ENCODE measurements at places on chromosomes 11 and 22.
A peak's percentile ranks its signal among the peaks of the same experiment; 100 is the strongest.

DNA sequence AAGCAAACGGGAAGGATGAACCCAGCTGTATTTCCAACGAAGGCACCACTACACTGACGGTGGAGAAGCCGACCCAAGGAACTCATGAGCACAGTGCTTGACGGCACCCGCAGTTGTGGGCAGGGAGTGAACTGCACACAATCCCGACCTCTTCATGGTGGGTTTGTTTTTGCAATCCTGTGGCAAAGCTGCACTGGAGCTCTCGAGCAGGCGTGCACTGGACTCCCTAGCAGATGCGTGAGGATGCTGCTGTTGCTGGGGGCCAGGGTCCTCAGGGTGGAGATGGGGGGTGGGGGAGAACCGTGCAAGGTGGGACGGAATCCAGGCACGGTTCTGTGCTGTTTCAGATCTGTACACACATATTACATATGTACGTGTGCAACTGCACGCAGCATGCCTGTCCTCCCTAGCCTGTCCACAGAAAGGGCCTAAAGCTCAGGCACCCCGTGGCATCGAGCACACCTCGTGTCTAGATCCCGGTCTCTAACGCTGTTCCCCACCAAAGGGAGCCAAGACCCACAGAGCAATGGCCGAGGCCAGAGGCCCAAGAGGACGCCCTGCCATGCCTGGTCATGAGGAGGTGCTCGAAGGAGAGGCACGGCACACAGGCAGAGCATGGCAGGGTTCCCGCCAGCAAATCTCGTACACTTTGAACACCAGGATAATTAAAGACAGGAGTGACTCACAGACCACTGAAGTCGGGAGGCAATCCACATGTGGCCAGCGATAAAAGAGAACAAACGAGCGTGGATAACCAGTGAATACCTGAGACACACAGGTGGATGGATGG, 17.6 kb downstream of the ALG12 start:
- DNase-seq = no peak

DNA sequence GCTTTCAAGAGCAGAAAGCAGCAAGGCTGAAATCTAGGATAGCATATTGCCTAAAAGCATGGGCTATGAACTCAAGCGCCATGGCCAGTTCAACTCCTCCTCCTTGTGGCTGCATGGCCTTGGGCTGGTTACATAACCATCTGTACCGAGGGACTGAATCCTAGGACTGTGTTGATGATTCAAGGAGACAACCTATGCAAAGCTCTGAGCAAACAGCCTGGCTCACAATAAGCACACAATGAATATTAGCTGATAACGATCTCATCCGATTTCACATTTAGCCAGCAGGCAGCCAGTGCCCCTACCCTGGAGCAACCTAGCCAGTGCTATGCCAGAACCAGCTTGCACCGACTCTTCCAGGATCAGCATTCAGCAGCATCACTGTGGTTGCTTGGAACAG, 698.4 kb downstream of the TBC1D22A start:
- DNase-seq = no peak

GRCh38 chr11:47570651-47571356, 5.4 kb downstream of the PTPMT1 start:
- no peak for DNase-seq

DNA sequence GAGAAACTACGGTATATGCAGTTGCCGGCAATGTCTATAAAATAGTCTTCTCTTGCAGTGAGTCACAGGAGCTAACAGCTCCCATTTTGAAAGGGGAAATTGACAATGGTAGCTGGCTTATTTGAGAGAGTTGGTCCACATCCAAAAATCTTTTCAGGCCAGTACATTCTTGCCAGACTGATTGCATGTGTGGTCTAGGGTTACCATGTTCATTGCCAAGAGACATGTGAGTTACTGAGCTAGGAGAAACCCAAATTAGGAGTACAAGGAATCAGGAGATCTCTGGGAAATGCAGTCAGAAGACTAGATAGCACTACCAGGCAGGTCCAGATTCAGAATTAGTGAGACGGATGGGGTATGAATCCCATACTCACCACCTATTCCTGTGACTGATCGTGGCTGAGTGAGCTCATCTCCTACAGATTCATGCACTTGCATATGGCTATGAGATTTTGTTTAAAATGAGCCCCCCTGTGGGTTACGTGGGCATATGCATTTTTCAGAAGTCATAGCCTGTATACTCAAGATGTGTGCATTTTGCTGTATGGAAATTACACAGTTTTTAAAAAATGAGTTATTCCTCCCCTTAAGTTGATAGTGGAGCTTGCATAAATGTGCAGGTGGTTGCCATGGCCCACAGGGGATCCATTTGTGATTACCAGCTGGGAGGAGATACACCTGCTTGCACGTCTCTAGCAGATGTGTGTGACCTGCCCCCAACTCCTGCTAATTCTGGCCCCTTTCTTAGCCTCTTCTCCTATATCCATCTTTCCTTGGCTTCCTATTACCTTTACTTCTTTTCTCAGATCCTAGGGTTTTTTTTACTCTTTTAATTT, 102.7 kb downstream of the COMMD9 start:
- DNase-seq = no peak

DNA sequence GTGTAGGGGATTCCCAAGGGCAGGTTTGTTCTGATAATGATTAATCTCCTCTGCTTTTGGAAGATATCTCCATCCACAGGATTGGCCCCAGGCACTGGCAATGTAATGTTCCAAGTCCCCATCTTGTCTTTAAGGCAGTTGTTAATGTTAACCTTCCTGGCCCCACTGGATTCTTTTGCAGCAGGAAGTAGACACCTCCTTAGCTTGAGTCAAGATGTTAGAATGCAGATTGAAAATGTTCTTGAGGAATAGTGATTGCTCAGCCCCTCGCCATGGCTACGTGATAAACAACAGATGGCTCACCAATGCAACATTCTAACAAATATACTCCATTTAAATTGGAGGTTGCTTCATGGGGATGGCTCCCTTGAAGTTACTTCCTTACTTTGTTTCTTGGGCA, 7.3 kb downstream of the HEPHL1 start:
- DNase-seq = no peak

- DNase-seq = no peak
These were observed 2.2 kb downstream of the C11orf24 start for GRCh38 chr11:68269414-68270081.

- DNase-seq = peak; percentile 28
These were observed 21.6 kb upstream of the PEX26 start for GRCh38 chr22:18056161-18056666.

DNA sequence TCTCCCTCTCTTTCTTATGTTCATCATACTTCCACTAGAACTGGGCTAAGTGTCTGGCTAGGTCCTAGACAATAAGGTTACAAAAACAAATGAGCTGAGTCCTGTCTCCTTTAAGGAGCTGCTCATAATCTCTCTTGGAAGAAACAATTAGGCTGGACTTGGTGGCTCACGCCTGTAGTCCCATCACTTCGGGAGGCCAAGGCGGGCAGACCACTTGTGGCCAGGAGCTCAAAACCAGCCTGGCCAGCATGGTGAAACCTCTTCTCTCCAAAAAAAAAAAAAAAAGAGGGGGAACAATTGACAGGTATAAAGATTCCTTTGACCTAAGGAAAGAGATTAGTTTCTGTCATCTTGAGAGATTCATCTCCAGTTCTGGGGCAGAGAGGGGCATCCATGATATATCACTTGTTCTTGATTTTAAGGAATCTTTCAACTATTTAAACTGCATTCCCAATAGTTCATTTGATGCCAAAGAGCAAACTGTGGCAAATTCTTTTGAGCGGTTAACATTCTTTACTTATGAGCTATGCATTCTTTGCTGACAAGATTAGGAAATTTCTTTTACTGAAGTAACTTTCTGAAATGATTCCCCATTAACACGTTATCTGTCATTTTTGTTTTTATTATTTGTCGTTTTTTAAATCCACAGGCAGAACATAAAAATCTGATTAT, 125.5 kb downstream of the C11orf87 start:
- DNase-seq = no peak

- no peak for DNase-seq
These were observed 722.2 kb upstream of the TENM4 start for GRCh38 chr11:80163011-80163410.

DNA sequence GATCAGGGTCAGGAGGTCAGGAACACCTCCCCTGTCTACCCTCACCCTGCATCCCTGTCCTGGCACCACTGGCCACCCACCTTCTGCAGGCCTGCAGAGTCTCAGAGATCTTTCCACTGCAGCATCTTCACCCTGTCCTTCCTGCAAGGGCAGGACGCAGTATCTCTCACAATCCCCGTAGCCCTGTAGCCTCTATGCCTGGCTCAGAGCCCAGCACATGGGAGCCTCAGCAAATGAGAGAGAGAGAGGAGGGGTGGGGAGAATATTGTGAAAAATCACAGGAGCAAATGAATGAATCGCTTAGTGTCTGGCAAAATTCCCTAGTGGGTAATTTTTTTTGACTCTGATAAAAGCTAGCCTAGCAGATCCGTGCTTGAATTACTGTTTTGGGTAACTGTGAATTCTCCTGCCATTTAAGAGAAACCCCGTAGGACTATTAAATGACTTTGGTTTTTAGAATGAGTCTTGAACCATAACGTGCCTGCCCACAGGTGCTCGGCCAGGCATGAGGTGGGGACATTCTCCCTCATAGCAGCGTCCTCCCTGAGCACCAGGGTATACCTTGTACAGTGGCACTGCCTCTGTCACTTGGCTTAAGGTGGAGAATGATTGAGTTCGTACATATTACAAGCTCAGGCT, 91.5 kb downstream of the MORC2 start:
- no peak for DNase-seq

GRCh38 chr11:44566952-44567875, 1.8 kb downstream of the CD82 start:
- DNase-seq = peak; percentile 67

DNA sequence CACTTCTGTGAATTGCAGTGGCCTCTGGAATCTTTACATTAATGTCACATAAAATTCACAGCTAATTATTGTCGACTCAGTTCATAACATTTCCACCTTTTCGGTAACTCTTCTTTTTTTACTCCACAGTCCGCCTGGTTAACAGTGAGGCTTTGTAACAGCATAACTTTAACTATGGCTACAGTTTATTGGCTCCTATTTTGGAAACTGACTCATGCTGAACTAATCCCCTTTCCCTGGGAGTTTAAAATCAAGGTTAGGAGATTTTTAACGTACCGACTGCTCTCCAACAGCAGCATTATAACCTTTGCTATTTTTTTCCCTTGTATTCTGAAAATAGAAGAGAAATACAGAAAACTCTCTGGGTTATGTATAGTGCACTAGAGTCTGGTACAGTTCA, 3.2 kb upstream of the POGLUT3 start:
- DNase-seq = no peak

GRCh38 chr11:134552749-134553148, 140.7 kb upstream of the B3GAT1 start:
- DNase-seq = no peak

- no peak for DNase-seq
These were observed 593.2 kb downstream of the BRD1 start for GRCh38 chr22:49234459-49234858.

DNA sequence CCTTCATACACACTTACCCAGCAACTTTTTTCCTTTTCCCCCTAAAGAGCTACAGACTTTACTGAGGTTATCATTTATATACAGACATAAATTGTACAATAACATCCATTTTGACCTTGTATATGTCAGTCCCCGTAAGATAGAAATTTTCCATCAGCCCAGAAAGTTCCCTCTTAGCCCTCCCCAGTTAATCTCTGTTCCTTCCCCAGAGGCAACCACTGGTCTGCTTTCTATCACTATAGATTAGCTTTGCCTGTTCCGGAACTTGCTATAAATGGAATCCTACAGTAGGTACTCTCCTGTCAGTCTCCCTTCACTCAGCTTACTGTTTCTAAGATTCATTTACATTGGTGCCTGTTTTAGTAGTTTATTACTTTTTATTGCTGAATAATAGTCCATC, 54.9 kb downstream of the TSPAN18 start:
- DNase-seq = no peak

GRCh38 chr22:49011769-49012648, 815.7 kb downstream of the BRD1 start:
- DNase-seq = no peak

- no peak for DNase-seq
These were observed 14.2 kb downstream of the SMPD1 start for GRCh38 chr11:6404342-6405051.

GRCh38 chr11:89503422-89503821, 12.2 kb upstream of the NOX4 start:
- DNase-seq = no peak
